Left ventricle myocardium inferior (tissue), 1 donor: ENCODE measurements at places on chromosomes 6 and 20. TPM values are rescaled to one million over a fixed set of nuclear protein-coding genes. Genes with fewer than 3 reads are reported as not detected.

DNA sequence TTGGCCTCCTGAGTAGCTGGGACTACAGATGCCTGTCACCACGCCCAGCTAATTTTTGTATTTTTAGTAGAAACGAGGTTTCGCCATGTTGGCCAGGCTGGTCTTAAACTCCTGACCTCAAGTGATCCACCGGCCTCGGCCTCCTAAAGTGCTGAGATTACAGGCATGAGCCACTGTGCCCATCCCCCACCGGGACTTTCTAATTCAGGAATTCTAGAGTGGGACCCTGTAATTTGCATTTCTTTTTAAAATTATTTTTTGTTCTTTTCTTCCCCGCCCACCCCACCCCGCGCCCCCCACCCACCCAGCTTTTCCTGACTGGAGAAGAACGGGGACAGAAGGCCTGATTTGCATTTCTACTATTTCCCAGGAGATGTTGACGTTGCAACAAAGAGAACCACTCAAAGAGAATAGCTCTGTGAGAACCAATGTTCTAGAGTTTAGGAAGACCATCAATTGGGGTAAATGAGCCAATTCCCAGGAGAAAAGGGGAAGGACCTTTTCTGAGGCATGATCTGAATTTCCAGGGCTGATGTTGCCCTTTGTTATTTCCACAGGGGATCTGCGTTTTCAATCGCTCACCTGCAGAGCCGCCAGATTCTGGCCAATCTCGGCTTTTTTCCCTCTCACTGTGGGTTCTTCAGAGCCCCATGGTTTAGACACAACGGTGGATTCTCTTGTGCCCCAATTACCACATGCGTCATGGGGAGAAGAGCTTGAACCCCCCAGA, 33.2 kb upstream of the TFAP2C start:
- DNase-seq: no peak

GRCh38 chr6:168385037-168385759, 55.8 kb upstream of the SMOC2 start:
- no peak for DNase-seq

CD24 gene
- total RNA-seq: 0.71 TPM

GRCh38 chr20:20455926-20456325, 88.0 kb downstream of the INSM1 start:
- DNase-seq: no peak

GRCh38 chr6:157428427-157429202, 47.6 kb downstream of the ZDHHC14 start:
- DNase-seq: no peak

DNA sequence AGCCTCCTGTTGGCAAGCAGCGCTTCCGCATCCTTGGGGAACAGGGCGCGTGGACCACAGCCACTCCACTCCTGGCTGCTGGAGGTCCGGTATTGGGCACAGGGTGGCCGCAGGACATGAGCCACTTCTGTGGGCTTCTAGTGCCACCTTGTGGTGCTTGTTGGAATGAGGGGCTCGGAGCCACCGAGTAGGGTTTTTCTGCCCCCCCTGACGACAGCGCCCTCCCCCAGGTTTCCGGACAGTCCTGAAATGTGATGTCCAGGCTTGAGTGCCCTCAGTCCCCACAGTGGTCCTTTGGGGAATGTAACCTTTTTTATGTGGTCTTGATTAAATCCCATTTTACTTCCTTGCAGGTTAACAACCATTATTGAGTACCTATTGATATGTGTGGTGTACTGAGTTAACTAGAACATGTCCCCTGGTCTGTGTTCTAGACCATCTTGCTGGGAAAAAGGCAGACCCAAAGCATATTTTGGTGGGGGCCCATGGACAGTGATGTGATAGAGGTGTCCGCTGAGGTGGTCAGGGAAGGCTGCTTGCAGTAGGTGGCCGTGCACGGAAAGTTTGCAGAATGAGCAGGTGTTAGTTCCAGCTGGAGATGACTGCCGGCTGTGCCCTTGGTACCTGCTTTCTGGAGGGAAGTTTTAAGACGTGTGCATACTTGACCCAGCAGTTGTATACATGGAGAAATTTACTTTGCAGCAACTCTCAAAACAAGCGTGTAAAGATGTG, 70.0 kb downstream of the PTPN1 start:
- DNase-seq: peak; percentile 67

GRCh38 chr20:2920473-2920872, 47.2 kb downstream of the PTPRA start:
- no peak for DNase-seq

GRIK2 gene
- 11.3 TPM for total RNA-seq
